RWPE2 (cell line): ENCODE measurements at places on chromosomes 11 and 22.
A peak's percentile ranks its signal among the peaks of the same experiment; 100 is the strongest.

DNA sequence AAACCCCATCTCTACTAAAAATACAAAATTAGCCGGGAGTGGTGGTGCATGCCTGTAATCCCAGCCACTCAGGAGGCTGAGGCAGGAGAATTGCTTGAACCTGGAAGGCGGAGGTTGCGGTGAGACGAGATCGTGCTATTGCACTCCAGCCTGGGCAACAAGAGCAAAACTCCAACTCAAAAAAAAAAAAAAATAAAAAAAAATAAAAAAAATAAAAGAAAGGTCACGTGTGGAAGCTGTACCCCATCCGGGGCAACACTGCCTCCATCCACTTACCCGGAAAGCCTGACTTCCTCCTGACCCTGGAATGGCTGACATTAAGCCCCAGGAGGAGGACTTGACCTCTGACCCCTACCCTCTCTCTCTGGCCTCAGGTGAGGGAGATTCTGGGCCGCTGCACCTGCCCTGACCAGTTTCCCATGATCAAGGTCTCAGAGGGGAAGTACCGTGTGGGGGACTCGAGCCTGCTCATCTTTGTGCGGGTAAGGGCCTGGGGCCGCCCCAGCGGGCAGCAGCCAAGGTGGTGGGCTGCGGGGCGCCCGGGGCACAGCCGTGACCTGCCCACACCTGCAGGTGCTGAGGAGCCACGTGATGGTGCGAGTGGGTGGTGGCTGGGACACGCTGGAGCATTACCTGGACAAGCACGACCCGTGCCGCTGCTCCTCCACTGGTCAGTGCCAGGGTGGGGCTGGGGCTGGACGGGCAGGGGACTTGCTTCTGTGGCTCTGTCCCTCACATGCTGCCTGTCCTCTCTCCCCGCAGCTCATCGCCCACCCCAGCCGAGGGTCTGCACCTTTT, 3.8 kb downstream of the GAS2L1 start:
- DNase-seq = no peak

- DNase-seq = no peak
These were observed 39.1 kb downstream of the MMP27 start for GRCh38 chr11:102666331-102666957.

DNA sequence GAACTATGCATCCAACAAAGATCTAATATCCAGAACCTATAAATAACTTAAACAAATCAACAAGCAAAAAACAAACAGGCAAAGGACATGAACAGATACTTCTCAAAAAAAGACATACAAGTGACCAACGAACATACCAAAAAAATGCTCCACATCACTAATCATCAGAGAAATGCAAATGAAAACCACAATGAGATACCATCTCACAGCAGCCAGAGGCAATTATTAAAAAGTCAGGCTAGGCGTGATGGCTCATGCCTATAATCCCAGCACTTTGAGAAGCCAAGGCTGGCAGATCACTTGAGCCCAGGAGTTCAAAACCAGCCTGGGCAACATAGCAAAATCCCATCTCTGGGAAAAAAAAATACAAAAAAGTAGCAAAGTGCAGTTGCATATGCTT, 10.7 kb downstream of the SAA4 start:
- DNase-seq = no peak

DNA sequence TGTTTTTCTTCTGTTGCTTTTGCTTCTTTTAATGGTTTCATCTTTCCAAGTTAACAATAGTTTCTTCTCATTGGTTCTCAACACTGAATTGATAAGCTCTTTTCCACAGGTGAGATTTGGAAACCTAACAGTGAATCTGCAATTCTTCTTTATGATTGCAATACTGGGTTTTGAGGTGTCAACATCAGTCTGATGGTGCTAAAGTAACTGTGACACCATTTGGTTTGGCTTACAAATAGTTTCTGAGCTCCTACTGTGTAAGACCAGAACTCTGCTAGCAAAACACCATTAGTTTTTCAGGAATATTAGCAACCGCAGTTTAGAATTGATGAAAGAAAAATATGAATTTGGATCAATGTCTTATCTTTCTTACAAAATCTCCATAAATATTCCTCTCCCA, 58.6 kb downstream of the MAML2 start:
- no peak for DNase-seq

- DNase-seq = peak; percentile 46
These were observed 32.0 kb downstream of the SHANK3 start for GRCh38 chr22:50704510-50705218.

DNA sequence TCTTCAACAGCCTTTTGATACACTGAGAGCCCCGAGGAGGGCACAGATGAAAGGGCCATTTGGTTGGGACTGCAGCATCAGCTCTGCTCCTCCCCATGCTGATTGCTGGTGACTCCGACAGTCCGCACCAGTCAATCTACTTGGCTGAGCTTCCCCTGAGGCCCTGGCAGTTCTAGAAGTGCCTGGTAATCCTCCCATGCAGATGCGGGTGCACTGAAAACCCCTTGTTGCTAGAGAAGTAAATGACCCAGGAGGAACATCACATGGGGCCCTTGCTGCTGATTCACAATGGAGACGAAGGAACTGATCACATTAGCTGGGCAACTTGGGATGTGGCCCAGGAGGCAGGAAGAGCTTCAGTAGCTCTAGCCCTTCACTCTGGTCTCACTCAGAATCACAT, 35.2 kb upstream of the RIC3 start:
- DNase-seq = no peak

- DNase-seq = no peak
These were observed 14.1 kb downstream of the SHISA8 start for GRCh38 chr22:41900652-41901312.

- DNase-seq = no peak
These were observed 306.7 kb upstream of the MTNR1B start for GRCh38 chr11:92662601-92663360.
